ENCODE measurements at places on chromosomes 13 and 19. TPM values are rescaled to one million over a fixed set of nuclear protein-coding genes. Genes with fewer than 3 reads are reported as not detected.
A peak's percentile ranks its signal among the peaks of the same experiment; 100 is the strongest.

The ZNF667 gene
- total RNA-seq: not detected

DNA sequence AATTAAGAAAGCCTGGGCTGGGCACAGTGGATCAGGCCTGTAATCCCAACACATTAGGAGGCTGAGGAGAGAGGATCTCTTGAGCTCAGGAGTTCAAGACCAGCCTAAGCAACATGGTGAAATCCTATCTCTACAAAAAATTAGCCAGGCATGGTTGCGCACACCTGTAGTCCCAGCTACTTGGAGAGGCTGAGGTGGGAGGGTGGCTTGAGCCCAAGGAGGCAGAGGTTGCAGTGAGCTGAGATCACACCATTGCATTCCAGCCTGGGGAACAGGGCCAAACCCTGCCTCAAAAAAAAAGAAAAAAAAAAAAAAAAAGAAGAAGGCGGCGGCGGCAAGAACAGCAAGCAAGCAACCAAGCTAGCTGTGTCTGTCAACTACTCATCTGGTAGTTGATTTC is 26.7 kb downstream of the TSC22D1 start:
- DNase-seq: no peak

The FBXO17 gene
- 7.9 TPM for total RNA-seq

The NLRP9 gene
- total RNA-seq: not detected

DNA sequence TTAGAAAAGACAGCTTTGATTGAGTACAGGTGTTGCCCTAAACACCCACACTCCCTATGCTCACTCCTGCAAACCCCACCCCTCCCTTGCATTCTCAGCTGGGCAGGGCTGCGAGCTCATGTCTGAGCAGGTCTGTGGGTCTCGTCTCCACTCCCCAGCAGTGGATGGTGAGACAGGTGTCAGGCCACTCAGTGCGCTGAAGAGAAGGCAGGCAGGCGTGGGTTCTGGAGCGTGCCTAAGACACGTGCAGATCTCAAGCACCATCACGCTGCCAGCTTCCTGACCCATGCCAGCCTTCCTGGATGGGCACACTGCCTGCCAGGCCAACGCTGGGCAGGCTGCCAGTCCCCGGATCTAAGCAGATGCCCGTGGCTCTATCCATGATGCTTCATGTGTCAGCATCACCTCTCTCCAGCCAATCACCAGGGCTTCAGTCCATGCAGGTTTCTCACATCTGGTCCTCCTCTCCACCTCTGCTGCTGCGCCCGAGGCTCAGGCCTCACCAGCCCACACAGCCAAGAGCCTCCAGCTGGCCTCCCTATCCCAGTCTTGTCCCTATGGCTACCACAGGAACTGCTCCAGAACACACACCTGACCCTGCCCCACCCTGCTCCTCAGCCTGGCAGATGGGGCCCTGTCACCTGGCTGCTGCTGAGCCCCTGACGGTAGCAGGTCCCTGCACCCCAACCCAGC is 42.6 kb downstream of the EPS15L1 start:
- no peak for DNase-seq

DNA sequence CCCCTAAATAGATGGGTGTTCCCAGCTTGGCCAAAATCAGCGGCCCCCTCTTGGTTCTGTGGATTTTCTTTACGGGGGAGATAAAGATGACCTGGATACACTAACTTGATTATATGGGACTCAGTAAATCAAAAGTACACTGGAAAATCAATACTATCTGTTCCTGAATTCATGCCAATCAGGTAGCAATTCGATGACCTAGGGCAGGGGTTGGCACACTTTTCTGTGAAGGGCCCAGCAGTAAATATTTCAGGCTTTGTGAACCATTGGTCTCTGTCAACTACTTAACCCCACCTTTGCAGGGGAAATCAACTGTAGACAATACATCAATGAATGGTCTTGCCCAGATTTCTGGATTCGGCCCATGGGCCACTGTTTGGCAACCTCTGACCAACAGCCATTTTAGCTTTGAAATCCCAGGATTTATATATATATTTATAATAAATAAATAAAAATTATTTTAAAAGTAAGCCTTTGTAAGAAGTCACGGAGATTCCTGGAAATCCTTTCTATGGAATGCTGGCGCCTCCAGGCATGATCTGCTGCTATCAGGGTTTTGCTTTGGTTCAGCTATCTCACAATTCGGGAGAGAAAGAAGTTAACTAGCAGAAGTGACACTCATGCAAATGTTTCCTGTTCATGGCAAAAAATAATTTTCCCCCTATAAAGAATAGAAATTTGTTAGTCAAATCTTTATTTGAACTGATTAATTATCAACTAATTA is 32.8 kb downstream of the SLC15A1 start:
- no peak for DNase-seq

The HMGB1 gene
- total RNA-seq: 532 TPM

The C1QTNF9 gene
- total RNA-seq: not detected

The ZNF844 gene
- total RNA-seq: not detected

GRCh38 chr19:17765069-17765618 is 13.9 kb downstream of the FCHO1 start:
- peak; percentile 54 for DNase-seq

The TPTE2 gene
- not detected for total RNA-seq

- DNase-seq: no peak
These were observed 12.3 kb upstream of the HSPH1 start for GRCh38 chr13:31174018-31174417.

DNA sequence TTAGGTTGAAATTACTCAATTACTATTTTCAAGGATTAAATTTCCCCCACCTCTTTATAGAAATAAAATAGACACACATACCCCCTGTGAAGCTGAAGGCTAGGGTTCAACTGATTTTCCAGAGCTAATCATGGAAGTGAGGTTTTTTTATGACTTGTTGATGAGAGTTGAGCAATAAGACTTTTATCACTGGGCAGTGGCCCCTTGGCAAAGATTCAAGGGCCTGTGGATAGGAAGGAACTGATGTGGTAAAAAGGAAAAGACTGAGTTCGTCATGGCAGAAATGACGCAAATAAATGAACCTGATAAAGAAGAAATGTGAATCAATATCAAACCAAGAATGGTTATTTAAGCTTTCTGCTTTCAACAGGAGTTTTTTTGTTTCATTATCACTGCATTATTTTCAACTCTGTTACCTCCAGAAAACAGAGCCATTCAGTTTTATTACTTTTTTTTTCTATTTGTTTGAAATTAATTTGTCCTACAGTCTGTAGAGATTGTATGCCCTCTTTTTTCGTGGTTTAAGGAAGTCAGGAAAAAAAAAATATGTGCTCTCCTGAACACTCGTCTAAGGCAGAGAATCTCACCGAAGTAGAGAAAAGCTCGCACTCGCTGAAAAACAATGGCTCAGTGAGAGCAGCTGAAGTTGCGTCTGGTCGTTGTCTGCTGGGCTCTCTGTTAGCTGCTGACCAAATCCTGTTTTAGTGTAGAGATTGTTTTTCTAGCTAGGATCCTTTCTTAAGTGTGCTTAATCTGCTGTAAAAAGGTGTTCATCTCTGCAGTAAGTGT is 38.9 kb downstream of the STOML3 start:
- no peak for DNase-seq

- DNase-seq: no peak
These were observed 156.5 kb upstream of the TSC22D1 start for GRCh38 chr13:44732503-44733098.

GRCh38 chr19:54660964-54661363 is 1.8 kb upstream of the LILRB4 start:
- no peak for DNase-seq

DNA sequence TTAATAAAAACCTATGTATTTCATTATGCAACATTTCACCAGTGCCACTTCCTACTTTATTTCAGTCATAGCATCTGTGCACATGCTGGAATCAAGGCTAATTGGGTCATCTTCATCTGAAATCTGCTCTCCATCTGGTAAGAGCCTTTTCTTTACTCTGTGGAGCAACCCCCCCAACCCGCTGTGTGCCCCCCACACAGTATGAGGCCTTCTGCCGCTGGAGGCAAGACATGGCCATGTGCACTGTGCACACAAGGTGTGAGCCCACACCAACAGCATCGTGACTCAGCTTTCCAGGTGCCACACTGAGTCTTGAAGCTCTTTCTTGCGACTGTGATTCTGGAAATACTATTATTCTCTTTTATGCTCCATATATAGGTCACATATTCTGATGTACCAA is 471.0 kb downstream of the TBC1D4 start:
- DNase-seq: no peak

GRCh38 chr19:48619692-48620585 is 633 bp downstream of the SPHK2 start:
- DNase-seq: no peak

- DNase-seq: no peak
These were observed 41.8 kb downstream of the IGFL3 start for GRCh38 chr19:46082728-46083050.

- no peak for DNase-seq
These were observed 600 bp downstream of the UBE2S start for GRCh38 chr19:55406826-55407549.

The IL17D gene
- total RNA-seq: 0.92 TPM

The TMEM238 gene
- 2.0 TPM for total RNA-seq

The WDR62 gene
- total RNA-seq: 13.7 TPM

DNA sequence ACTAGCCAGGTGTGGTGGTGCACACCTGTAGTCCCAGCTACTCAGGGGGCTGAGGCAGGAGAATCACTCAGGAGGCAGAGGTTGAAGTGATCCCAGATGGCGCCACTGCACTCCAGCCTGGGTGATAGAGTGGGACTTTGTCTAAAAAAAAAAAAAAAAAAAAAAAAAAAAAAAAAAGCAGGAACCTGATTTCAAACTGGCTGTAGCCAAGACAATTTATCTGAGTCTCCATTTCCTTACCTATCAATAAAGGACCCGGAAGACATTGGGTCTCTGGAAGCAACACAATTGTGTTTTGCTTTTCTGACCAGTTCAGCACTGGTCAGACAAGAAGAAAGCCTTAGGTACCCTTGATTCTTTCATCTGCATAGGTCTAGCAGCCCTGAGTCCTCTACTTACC is 491.0 kb downstream of the TBC1D4 start:
- DNase-seq: no peak

DNA sequence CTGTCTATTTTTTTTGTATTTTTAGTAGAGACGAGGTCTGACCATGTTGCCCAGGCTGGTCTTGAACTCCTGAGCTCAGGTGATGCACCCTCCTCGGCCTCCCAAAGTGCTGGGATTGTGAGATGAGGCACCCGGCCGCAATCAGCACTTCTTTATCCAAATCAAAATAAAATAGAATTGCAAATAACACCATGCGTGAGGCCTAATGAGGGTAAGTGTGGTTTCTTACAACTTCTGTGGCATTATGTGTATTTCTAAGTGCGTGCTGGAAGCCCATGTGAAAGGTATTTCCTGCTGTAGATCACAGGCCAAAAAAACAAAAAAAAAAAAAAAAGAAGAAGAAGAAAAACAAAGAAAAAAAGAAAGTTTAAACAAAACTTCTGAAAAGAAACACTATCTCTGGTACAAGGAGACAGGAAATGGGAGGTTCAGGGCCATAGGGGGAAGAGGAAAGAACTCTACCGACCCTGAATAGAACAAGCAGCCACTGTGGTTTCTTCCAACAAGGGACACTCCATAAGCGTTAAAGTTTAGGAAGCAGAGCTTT is 3.0 kb upstream of the GRAMD1A start:
- DNase-seq: no peak

The YIF1B gene
- 47.5 TPM for total RNA-seq

DNA sequence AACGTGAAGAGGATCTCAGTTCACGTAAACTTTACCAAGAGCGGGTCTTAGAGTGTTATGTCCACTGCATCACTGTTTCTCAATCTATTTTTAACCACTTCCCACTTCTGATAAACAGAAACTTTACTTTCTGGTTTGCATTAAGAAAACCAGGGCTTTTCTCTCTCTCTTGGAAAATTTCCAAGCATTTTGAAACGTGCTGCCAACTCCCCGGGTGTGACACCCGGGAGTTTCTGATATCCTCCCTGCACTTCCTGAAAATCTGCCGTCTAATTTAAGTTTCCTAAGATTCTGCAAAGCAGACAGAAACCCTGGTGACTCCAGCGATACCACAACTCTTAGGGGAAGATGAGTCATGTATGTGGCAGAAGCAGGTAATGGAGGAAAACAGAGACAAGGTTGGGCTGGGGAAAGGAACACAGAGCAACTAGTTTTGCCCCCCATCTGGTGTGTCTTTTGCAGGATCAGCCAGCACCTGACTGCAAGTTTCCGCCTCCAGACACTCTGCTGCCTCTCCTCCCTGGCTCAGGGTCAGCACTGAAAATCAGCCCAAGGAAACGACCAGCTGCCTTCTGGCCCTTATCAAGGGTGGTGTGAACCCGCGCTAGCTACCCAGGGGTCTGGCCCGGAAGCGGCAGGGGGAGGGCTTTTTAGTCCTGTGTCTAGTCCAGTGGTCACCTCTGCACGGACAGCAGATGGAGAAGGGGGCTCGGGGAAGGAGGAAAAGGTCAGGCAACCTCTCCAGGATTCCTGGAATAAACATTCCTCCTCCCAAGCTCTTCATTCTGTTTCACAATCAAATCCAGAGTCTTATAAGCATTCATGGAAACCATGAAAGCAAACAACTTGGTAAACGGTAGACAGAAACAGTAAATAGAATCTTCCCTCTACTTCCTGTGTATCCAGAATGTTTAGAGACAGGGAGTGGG is 11.3 kb upstream of the FFAR2 start:
- DNase-seq: no peak

- DNase-seq: no peak
These were observed 2.7 kb downstream of the WDR88 start for GRCh38 chr19:33134571-33135041.

- no peak for DNase-seq
These were observed 134.3 kb downstream of the KDM4B start for GRCh38 chr19:5103061-5103701.

DNA sequence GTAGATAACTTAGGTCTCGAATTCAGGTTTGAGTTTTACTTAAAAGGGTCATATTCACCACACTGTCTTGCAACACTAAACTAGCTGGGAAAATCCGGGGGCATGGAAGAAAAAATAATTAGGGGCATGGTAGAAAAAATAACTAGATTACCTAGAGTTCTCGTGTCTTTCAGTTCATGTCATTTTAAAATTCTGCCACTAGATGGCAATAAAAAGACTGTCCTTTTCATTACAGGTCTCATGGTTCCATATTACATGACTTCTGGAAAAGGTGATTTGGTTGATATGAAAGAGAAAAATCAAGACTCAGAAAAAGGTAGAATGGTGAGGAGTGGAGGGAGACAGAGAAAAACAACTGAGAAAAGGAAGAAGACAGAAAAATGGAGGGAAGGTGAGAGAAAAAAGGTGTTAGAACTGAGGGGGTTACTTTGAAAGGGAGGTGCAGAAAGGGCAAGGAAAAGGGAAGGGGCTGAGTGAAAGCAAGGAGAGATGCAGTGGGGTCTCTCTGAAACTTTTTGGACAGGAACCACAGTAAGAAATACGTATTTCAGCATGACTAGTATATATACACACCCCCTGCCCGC is 299.0 kb downstream of the KLF12 start:
- DNase-seq: peak; percentile 36

GRCh38 chr13:101065329-101065728 is 351.0 kb downstream of the NALCN start:
- DNase-seq: no peak

The EPSTI1 gene
- total RNA-seq: 4.9 TPM

DNA sequence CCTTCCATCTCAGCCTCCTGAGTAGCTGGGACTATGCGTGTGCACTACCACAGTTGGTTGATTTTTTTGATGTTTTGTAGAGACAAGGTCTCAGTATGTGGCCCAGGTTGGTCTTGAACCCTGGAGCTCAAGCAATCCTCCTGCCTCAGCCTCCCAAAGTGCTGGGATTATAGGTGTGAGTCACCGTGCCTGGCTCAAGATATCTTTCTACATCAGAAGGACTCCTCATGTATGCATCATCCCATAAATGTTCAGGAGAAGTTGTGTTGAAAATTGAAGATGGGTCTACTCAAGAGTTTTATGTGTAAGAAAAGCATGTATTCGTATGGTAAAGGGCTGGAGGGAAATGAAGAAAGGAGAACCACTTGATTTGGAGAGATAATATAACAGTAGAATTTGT is 71.8 kb upstream of the STK24 start:
- no peak for DNase-seq

All from NCI-H460 (cell line).